ENCODE measurements at places on chromosomes 4 and X.

DNA sequence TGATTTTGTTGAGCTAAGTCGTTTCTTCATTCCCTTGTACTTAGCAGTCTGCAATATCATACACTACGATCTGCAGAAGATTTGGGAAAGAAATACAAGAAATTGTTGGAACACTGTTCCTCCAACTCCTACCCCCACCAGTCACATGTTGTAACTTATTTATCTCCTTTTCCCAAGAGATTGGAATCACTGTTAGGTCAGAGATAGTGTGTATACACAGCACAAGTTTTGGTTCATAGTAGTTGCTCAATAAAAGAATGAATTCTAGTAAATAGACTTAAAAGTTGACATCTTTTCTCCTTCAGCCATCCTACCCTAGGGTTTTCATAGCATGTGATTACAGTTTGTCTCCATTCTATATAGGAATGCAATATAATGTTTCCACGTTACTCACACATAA lies 68.8 kb downstream of the ARFIP1 start:
- no peak for DNase-seq

DNA sequence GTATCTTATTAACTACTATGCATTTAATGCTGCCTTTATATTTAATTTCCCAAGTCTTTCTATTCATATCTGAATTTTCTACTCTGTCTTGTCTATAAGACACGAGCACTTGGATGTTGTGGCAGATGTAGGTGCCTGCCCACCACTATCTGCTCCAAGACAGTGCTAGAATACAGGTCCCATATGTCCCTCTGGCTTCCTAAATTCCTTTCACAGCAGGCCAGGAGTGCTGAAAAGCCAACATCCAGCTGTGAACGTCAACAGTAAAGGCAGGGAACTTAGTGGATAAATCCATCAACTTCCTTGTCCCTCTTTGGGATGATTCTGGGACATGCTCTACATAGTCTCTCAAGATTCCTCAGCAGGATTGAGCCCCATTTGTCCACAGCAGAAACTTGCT lies 245.1 kb upstream of the ETNPPL start:
- DNase-seq: no peak

GRCh38 chr4:73901031-73901430 lies 31.8 kb downstream of the CXCL1 start:
- DNase-seq: no peak

DNA sequence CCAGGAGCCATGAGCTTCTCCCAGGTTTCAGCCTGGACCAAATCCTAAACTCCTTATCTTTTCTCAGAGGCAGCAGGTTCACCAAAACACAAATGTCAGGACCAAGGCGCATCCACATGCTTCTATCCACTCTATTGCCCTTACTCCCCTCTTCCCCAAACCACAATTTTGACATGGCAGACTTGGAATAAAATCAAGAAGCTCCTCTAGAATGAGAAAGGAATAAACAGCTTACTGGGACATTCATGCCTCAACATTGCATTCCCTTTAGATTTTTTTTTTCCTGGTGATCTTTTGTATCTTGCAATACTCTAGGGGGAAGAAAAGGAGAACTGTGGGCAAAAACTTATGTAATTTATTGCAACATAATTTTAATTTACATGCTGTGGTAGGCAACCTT lies 119.1 kb downstream of the TSPAN5 start:
- no peak for DNase-seq

GRCh38 chr4:89196056-89196674 lies 84.8 kb downstream of the TIGD2 start:
- no peak for DNase-seq

DNA sequence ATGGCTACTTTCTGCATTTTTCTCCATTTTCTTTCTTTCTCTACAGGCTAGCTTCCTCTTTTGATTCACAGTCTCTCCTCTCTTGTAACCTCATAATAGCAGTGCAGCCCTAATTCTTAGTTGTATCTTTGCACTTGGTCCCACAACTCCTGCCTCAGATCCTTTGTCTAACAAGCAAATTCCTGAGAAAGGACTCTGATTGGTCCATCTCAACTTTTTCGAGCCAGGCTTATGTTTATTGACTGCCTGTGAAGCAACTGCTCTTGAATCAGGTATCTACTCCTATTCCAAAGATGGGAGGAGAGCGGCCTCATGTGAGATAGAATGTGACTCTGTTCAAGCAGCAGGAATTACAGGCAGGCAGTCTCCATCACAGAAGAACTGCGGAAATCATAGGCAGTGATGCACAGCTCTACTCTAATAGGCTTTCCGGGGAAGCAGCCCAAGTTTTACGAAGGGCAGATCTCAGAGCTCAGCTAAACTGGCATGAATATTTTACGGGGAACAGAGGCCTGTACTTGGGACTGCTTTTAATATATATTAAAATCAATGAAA lies 123.5 kb downstream of the GABRB1 start:
- DNase-seq: no peak

DNA sequence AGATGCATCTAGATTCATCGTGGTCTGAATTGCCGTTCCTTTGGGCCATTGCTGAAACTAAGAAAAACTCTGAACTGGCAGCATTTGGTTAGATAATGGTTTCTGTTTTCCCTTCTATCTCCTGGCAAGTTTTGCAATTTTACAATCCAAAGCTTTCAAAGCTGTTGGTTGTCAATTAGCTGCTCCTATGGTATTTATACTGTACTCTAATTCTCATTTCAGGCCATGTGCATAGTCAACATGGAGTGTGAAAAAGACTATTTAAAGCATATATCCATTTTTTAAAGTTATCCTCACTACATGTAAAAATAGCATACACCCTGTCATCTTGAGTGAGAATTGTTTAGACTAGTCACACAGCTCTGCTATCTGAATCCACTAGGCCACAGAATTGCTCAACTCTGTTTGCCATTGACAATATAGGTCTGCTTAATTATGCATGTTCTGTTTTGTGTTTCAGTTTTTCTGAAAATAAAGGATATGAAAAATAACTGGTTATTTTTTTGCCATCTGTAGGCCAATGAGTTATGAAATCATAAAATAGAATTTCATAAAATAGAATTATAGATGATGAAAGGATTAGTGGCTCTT lies 27.7 kb upstream of the TEC start:
- no peak for DNase-seq

DNA sequence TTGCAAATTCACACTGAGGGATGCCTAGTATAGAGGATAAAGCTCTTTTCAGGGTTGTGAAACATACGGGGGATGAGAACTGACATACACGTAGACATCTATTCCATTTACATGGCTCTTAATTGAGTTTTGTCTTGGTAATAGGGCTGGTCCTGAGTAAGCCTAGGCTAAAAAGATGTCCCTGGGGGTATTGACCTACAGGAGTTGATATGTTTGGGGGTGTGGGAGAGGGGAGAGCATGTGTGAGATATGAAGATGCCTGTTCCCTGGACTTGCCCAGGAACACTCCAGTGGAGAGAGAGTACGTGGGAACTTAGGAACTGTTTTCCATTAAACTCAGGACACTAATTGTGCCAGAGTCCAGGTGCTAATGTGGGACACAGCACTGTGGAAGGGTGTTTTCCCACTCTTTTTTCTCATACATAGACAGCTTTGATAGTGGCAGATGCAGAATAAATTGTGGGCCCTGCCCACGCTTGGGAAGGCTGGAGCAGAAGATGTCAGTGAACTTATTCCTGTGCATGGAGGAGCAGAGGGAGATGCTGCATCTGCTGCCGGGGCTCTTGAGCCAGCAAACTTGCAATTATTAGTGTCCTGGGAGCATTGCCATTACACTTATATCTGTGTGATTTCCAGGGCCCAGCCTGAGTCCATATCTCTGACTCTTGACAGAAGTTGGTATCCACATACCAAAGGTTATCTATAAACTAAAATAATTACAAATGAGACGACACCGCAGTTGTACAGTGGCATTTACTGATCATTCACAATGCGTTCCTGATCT lies 20.7 kb downstream of the SYNPO2 start:
- DNase-seq: no peak

DNA sequence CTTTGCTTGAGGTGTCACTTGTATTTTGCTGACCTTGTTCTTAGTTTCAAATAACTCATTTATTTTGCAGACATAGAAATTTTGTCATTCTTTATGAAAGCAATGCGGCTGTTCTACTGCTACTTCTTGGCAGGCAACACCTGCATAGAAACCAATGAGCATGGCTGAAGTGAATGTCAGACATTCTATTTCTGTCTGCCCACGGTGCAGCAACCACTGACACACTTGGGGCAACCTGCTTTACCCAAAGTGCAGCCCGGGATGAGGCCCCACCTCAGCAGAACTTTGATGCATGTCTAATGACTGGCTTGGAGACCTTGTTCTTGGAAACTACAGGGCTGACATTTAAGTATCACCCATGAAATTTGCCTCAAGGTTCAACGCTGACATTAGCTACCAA lies 93.6 kb downstream of the RBM47 start:
- no peak for DNase-seq

- no peak for DNase-seq
These were observed 58.3 kb downstream of the INTS12 start for GRCh38 chr4:105650190-105650589.

GRCh38 chrX:56066016-56066415 lies 166.1 kb upstream of the KLF8 start:
- DNase-seq: no peak

DNA sequence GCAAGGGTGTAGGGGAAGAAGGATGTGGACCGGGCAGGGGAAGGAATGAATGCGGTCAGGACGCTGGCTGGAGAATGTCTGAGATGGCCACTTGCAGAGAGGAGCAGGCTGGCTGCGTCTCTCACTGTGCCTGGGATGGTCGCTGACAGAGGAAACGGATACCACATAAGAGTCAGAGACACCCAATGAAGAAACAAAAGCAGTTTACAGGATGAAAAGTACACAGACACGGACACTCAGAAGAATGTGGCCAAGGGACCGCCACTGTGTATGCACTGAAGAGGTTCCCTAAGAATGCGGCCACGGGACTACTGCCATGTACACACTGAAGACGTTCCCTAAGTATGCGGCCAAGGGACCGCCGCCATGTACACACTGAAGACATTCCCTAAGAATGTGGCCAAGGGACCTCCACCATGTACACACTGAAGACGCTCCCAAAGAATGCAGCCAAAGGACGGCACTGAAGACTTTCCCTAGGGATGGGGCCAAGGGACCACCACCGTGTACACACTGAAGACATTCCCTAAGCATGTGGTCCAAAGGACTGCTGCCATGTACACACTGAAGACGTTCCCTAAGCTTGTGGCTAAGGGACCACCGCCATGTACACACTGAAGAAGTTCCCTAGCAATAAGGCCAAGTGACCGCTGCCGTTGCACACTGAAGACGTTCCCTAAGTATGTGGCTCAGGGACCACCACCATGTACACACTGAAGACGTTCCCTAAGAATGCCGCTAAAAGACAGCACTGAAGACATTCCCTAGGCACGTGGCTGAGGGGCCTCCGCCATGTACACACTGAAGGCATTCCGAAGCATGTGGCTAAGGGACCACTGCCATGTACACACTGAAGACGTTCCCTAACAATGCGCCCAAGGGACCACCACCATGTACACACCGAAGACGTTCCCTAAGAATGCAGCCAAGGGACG lies 32.2 kb downstream of the DHRSX start:
- no peak for DNase-seq

- no peak for DNase-seq
These were observed 186.8 kb downstream of the TMA16 start for GRCh38 chr4:163681208-163681821.

DNA sequence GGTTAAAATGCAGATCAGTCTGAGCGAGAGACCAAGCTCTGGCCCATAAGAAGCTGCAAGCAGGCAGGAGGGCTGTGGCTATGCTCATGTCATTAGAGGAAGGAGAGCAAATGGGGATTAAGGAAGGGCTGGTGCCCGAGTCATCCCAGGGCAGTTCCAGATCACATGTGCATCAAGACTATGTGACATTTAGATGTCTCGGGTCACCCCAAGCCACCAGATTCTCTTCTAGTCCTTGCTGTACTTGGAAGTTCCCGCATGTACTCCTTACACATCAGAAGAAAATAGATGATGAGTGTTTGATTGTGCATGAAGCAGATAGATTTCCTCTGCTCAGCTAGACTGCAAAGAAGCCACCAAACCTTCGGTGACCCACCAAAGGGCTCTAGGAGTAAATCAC lies 42.1 kb upstream of the KLHL34 start:
- DNase-seq: no peak

DNA sequence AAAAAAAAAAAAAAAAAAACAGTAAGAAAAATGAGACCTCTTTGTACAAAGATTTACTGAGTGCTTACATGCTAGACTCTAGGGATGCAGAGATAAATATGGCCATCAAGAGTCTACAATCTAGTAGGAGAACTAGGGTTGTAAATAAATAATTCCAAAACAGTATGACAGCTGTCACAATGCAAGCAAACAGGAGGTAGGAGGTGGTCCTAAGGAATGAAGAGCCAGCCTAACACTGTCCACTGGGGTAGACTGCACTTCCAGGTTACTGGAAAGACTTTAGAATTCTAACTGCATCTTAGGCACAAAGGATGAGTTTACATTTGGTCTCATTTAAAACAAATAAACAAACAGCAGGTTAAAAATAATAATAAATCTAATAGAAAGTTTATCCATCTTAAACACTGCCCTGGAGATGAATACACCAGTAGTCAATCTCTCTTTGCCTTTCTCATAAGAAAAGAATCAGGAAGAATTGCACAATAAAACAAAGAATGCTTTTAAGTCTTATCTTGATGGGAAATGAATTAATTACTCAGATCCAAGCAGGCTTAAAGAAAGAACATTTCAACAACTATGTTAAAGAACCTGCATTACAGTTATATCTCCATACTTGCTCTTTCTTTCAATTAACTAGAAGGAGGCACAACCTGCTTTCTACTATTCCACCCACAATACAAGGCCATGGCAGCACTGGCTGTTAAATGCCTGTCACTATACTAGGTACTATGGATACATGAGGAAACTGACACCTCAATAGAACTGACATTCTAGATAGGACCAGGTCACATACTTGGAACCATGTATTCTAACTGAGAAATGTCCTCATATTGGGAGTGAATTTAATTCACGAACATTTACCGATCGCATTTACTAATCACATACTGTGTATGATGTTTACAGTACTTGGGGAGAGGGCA lies 12.7 kb downstream of the ADGRA3 start:
- no peak for DNase-seq

- no peak for DNase-seq
These were observed 1077.3 kb downstream of the RAPGEF2 start for GRCh38 chr4:160180211-160180610.

DNA sequence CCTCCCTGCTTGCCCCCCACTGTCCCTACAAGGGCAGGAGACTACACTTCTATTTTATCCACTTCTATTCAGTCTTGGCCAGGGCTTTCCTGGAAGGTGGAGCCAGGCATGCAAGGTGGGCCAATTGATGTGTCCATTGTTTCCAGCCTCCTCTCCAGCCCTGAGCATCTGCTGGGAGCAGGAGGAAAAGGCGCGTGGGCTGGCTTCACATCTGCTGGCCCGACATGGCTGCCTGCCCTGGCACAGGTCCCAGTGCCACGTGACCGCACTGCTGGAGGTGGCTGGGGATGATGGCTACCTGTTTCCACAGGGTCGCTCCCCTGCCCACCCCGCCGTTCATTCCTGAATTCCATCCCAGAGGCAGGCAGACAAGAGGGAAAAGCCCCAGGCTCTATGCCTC lies 247.7 kb downstream of the AFAP1 start:
- DNase-seq: no peak
